ENCODE measurements at places on chromosomes 2 and 18.

- no peak for DNase-seq
Observed at GRCh38 chr2:37357069-37357468, 12.6 kb downstream of the QPCT start.

DNA sequence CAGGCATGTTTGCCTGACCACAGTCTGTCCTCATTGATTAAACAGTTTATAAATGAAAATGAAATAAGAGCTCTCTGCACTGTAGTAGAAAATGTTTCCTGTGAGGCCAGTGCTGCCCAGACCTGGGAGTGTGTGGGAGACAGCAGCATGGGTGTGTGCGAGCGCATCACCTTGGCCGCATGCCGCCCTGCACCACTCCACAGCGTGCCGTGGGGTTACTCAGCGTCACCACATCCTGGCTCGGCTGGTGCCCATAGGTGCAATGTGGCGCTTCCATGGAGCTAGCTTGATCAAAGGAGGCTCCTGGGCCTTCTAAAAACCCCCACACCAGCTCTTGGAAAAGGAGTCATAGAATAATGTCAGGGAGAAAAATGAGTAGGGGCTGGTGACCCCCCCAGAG, 76.0 kb upstream of the EPC2 start:
- no peak for DNase-seq

GRCh38 chr18:75638776-75639471, 211.4 kb upstream of the SMIM21 start:
- no peak for DNase-seq

GRCh38 chr18:76444446-76445105, 50.5 kb downstream of the ZNF516 start:
- no peak for DNase-seq

DNA sequence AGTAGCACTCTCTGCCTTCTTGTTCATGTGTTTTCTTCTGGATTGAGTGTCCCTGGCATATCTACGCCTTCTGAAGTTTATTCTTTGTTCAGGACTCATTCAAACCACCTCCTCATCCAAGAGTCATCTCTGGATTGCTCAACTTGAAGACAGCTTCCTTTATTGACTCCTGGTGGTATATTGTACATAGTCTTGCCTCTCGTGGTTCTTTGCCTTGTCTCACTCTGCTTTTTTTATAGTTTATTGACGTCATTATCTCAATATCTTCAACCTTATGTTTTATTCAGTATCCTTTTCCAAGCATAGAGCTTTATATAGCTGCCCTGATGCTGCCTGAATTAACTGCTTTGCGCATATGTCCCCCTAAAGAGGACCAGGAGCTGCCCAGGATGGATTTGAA, 161.7 kb downstream of the INSIG2 start:
- peak; percentile 51 for DNase-seq

DNA sequence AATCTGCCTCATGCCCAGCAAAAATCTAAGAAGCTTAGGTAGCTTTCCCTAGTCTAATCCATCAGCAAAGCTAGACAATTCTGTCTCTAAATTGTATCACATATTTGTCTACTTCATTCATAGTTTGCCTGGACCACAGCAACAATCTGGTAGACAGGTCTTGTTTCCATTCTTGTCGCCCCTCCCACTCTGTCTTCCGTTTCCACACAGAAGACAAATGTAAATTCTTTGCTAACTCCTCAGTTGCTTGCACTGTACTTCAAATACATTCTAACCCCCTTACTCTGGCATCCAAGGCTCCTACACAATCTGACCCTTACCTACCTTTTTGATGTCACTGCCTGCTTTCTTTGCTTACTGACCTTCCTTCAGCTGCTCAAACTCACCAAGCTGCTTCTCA, 40.1 kb downstream of the THUMPD2 start:
- DNase-seq, result no peak

DNA sequence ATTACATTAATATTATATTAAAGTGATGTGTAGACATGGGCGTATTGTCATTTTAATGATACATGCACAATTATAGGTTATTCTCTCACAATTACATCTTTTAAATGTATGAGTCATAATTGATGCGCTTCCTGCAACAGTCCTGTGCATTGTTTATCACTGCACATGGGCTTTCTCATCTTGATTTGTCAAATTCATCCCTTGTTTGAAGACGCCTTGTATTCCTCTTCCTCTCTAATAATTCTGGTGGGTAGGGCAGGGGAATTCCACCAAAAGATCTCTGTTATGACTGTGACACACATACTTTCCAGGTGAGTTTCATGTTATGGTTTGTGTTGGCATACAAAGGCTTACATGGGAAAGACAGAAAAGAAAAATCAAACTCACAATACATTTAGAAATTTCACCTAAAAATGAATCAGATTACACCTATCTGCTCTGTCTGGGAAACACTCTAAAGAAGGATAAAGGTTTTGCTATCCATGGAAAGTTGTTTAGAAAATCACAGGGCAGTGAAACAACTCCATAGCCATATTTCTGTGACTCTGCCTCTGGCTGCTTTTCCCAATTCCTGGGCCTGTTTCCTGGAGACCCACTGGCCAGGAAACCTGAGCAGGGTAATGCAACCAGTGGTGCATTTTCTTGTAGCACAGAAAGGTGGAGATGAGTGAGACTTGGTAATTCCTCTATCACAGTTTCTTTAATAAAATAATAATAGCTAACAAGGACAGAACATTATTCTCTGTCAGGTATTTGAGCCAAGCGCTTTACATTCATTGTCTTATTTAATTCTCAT, 13.2 kb downstream of the SLC9A2 start:
- DNase-seq, result no peak
